ENCODE measurements at places on chromosomes 4 and X.

- no peak for DNase-seq
Measured at GRCh38 chr4:28117084-28117682, 1256.5 kb downstream of the STIM2 start.

DNA sequence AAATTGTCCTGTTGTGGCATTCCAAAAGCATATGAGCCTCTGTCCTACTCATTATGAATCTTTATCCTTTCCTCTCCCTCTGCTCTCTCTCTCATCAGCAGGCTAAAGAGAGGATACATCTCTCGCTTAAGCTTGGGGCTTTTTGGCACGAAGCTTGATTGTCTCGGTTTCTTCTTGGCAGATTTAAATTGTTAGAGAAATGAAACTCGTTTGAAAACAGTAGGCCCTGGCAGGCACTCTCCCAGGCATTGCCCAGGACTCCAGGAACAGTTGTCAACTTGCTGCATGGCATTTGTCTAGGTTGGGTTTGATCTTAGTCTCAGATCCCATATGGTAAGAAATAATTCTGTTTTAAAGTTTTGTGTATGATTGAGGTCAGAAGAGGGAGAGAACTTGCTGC, 35.5 kb downstream of the NAA11 start:
- no peak for DNase-seq

GRCh38 chr4:98179951-98180350, 36.7 kb upstream of the STPG2 start:
- no peak for DNase-seq

DNA sequence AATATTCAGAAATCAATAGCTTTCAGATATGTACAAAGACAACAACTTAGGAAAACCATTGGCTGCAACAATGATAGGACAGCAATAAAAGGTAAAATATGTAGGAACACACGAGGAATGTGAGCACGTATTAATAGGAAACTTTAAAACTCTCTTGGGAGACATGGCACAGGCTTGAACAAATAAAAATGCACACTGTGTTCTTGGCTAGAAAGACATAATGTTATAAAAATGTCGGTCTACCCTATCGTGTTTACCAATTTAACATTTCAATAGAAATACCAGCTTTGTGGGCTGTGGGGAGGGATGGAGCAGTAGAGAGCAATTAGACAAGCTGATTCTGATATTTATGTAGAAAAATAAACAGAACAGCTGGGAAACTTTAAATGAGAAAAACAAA, 69.0 kb upstream of the FAM9B start:
- DNase-seq, result no peak

- DNase-seq, result peak; percentile 57
Measured at GRCh38 chr4:52014903-52015302, 5.3 kb downstream of the LRRC66 start.

- DNase-seq, result no peak
Measured at GRCh38 chr4:184951668-184952160, 66.6 kb upstream of the HELT start.

DNA sequence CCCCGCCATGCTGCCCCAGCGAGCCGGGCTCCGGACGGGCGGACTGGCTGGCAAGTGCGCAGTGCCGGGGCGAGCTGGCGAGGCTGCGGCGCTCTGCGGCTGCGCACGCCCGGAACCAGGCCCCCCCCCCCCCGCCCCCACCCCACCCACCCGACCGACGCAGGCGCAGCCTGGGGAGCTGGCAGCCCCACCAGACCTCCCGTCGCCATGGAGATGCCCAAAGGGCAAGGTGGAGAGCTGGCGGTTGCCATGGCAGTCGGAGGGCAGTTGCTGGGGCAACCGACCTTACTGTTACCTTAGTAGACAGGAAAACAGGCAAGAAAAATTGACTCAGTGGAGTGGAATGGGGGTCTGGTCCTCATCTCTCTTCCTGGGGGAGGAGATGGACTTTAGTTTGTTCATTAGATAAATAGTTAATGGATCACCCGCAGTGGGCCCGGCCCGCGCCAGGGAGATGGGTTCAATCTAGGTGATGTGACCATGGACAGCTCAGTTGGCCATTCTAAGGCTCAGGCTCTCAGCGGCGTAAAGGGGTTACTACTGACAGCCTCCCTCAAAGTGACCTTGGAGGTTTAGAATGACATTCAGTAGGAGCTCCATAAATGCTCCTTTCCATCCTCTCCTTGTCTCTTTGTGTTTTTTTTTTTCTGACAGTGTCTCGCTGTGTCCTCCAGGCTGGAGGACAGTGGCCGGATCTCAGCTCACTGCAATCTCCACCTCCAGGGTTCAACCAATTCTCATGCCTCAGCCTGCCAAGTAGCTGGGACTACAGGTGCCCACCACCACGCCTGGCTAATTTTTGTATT, at the start of gene PCSK1N:
Gene PCSK1N, minus strand, starts transcription at position 87 of the 806 bp plus-strand sequence. Its CDS starts 78 bp downstream, at position 9.
- DNase-seq, result no peak

GRCh38 chrX:129449148-129449547, 74.1 kb downstream of the SMARCA1 start:
- no peak for DNase-seq

DNA sequence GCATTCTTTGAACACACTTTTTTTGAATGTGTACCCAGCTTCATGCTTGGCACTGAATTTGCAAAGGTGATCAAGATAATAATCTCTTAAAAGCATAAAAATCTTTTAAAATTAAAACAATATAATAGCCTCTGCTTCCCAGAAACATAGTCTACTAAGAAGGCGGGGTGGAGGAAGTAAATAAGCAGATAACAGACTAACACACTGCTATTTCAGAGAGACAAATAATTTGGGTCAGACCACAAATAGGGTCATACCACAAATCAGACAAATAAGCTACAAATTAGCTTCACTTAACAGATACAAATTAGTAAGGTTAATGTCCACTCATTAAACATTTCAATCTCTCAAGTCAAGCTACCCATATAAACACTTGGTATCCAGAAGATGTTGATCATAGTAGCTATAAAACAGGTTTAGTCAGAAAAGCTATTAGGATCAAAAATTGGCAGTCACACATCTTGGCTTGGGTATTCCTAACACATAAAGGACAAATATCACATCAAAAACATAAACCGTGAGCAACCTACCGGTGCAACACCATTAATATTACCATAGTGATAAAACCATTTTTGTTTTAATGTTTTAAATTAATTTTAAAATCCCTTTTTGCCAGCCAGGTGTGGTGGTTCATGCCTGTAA, 47.3 kb downstream of the PPP3CA start:
- DNase-seq, result no peak

- DNase-seq, result no peak
Measured at GRCh38 chr4:53771326-53771725, 180.0 kb upstream of the LNX1 start.

- DNase-seq, result no peak
Measured at GRCh38 chrX:87663421-87663820, 145.8 kb downstream of the KLHL4 start.

DNA sequence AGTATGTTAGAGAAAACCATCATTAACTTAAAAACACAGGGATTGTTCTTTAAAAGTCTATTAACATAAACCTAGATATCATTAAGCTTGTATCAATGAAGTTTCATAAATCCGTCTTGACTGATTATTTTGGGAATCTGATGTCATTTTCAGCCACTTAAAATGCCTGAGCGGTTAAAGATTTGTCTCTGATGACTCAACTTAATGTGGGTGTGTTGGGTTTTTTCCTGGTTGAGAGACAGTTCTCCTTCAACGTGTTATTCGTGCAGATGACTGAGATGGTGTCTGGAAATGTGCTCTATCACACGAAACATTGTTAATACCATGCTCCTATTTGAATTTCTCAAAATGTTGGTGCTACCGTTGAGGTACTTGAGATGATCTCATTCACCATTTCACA, 227.3 kb upstream of the TENM3 start:
- no peak for DNase-seq

GRCh38 chrX:68343551-68343950, 89.7 kb downstream of the OPHN1 start:
- no peak for DNase-seq

GRCh38 chr4:168475745-168476144, 4.5 kb downstream of the DDX60L start:
- DNase-seq, result peak; percentile 17

DNA sequence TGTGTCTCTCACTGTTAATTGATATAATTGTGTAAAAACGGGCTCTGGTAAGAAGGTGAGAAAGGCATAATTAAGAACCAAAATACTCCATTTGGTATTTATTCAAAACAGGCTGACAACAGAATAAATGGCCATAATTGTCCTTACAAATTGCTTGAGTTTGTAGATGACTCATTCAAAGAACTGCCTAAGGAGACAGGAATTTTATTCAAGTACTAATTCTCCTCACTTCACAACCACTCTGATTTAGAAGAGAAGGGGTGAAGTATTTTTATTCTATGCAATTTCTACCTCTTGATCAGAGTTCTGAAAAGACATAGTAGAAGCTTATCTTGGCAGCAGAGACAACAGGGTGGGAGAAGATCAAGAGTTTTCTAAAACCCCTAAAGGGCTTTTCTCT, 43.1 kb downstream of the ATP11C start:
- no peak for DNase-seq

GRCh38 chr4:22315628-22316027, 200.2 kb downstream of the ADGRA3 start:
- peak; percentile 11 for DNase-seq

DNA sequence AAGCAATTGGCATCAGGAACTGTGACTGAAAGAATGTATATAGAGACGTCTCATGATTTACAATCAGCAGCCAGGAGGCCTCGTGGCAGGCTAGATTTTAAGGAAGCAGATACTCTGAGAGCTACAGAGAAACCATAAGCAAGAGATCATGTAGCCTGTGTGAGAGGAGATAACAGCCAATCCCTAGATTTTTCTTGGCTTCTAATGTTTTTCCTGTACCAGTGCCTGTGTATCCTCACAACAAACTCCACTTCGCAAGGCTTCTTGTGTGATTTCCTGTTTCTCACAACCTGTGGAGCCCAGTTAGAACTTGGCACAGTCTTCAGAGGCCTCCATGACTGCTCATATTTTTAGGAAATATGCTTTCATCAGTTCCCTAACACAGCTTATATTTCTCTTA, 147.9 kb downstream of the PTCHD1 start:
- no peak for DNase-seq

- DNase-seq, result no peak
Measured at GRCh38 chr4:81605271-81605670, 133.6 kb upstream of the RASGEF1B start.

DNA sequence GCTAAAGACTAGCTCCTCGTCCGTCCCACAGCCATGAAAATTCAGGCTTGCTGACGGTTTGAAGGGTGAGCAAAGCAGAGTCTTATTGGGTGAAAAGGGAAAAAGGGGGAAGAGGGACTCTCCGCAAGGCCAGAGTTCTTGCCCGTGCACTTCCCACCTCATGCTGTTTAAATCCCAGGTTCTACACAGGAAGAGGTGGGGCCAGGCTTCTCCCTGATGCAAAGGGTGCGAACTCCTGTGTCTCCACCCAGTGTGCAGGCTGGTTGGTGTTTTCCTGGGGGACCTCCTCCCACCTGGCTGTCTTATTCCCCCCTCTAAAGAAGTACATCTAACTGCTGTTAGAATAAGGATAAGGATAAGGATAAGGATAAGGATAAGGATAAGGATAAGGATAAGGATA, 18.0 kb upstream of the LANCL3 start:
- DNase-seq, result no peak

DNA sequence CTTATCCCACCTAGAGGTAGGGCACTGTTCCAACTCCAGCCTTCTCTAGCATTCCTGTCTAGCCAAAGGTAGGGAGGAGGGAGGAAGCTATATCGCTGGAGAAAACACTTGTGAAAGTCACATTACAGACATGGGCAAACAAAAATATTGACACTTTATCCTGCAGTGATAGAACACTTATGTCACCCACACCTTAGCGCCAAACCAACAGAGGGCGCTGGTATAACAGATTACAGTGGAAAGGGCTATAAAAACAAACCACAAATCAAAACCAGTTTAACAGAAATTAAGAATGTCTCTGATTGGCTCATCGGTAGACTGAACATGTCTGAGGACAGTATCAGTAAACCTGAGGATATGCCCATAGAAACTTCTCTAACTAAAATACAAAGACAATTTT, 451.3 kb downstream of the TLL1 start:
- peak; percentile 51 for DNase-seq

- DNase-seq, result no peak
Measured at GRCh38 chrX:54180403-54180802, 2.7 kb downstream of the FAM120C start.

GRCh38 chr4:105474099-105474518, 247 bp upstream of the PPA2 start:
- peak; percentile 93 for DNase-seq

GRCh38 chr4:115664285-115664684, 550.9 kb upstream of the NDST4 start:
- DNase-seq, result no peak

- DNase-seq, result peak; percentile 59
Measured at GRCh38 chr4:168923526-168924194, 86.4 kb downstream of the CBR4 start.

DNA sequence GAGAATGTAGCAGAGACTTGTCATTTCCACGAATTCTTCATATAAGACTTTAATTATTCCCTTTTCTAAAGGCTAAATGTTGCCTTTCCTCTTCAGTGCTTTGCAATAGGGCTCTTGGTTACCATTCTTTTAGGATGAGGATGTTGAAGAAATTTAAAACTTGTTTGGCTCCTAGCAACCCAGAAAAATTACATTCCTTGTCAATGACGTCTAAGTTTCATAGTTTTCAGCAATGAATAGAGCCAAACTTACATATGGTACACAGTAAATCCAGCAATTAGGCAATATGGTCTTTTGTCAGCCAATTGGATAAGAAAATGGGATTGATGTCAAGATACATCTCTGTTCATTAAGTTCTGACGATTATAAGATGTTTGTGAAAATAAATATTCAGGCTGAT, 1639.6 kb upstream of the PCDH10 start:
- DNase-seq, result no peak

GRCh38 chr4:122710434-122711308, 21.8 kb upstream of the BBS12 start:
- no peak for DNase-seq

DNA sequence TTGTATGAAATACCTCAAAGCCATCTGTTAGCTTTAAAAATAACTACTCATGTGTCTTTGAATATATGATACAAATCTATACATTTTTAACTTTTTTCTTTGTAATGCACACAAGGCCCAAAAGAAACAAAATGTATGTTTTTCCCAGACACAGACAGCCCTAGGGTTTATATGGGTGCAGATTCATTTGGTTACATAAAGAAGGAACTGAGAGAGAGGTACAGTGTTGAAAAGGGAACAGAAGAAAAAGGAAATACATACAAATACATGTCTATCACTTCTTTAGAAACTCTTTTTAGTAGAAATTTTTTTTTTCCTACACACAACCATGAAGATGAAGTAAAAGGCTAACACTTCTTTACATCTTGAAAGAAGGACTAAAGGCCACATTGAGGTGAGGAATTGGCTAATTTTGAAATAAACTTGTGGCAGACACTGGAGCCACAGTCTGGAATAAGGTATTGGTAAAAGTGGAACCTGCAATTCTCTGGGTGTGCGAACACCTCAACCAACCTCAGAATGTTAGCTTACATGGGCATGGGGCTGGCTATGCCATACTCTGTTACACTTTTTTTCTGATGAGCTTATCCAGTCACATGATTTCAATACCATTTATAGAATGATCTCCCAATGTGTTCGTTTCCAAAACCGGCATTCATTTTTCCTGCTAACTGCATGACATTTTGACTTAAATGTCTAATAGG, 67.9 kb downstream of the FAM47C start:
- no peak for DNase-seq

DNA sequence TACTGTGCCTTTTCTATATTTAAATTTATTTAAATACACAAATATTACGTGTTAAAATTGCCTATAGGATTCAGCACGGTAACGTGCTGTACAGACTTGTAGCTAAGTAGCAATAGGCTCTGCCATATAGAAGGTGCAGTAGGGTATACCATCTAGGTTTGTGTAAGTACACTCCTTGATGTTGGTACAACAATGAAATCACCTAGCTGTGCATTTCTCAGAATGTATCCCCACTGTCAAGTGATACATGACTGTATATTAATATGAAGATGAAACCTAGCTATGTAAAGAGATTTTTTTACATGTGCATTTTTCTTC, 431.2 kb downstream of the KCTD8 start:
- no peak for DNase-seq
